ENCODE measurements at places on chromosomes 11 and 22. TPM values are rescaled to one million over a fixed set of nuclear protein-coding genes. Genes with fewer than 3 reads are reported as not detected.

Gene SAA4
- not detected for total RNA-seq

Gene KCTD14
- 0.21 TPM for total RNA-seq

Gene HBG1
- not detected for total RNA-seq

Gene MUC2
- not detected for total RNA-seq

Gene CCDC116
- total RNA-seq, result 1.6 TPM

Gene PLAAT2
- total RNA-seq, result 0.57 TPM

Gene SEPTIN5
- not detected for total RNA-seq

Gene TRIM51
- total RNA-seq, result not detected

Gene CARD16
- 73.9 TPM for total RNA-seq

Gene GLYATL1
- not detected for total RNA-seq

Gene OR51E2
- total RNA-seq, result not detected

Gene ANO5
- not detected for total RNA-seq

Gene CRKL
- total RNA-seq, result 87.4 TPM

Gene ELMOD1
- not detected for total RNA-seq

Gene TRIM48
- not detected for total RNA-seq

Gene NRGN
- 5.7 TPM for total RNA-seq

Gene ART1
- total RNA-seq, result not detected

Gene TOMT
- total RNA-seq, result not detected

Gene OR51B2
- not detected for total RNA-seq

Gene ESAM
- 0.55 TPM for total RNA-seq

Gene BATF2
- 0.50 TPM for total RNA-seq

Gene JAML
- total RNA-seq, result 144 TPM

Gene IL18
- 0.40 TPM for total RNA-seq

Gene PHLDA2
- 2.6 TPM for total RNA-seq

Gene PAX6
- total RNA-seq, result not detected

Gene FOSL1
- 2.3 TPM for total RNA-seq

Gene MMP13
- not detected for total RNA-seq

Gene SLCO2B1
- not detected for total RNA-seq

Gene ACRV1
- not detected for total RNA-seq

Gene DCDC1
- total RNA-seq, result not detected

Gene APOA4
- total RNA-seq, result not detected

Gene CD248
- 80.8 TPM for total RNA-seq

Gene CHRM1
- not detected for total RNA-seq

Gene RHOG
- total RNA-seq, result 173 TPM

Gene DNAJB13
- not detected for total RNA-seq

Gene COMT
- total RNA-seq, result 92.8 TPM

Gene ADORA2A
- total RNA-seq, result 20.3 TPM

Gene OR2AT4
- not detected for total RNA-seq

Gene RANGAP1
- total RNA-seq, result 123 TPM

Gene C22orf39
- total RNA-seq, result 33.9 TPM

Gene SLC15A3
- total RNA-seq, result 2.0 TPM

Gene C11orf52
- not detected for total RNA-seq
